ENCODE measurements at places on chromosomes 16 and 17.
A peak's percentile ranks its signal among the peaks of the same experiment; 100 is the strongest.

DNA sequence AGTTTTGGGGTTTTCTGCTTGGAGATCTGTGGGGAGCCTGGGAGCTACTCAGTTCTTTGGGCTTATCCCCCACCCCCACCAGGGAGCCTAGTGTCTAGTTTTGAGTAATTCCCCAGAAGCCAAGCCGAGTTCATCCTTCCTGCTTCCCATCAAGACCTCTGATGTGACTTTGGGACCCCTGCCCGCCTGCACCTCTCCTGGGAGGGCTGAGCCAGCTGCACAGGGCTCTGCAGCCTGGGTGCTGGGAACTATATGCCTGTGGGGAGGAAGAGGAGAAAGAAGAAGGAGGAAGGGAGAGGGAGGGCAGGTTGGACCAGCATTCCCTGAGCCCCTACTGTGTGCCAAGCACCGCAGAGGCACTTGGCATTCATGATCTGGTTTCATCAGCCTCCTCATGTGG is 178.9 kb downstream of the TMEM132E start:
- DNase-seq, result no peak

GRCh38 chr16:21208446-21209230 is 2.7 kb downstream of the ZP2 start:
- DNase-seq, result no peak

DNA sequence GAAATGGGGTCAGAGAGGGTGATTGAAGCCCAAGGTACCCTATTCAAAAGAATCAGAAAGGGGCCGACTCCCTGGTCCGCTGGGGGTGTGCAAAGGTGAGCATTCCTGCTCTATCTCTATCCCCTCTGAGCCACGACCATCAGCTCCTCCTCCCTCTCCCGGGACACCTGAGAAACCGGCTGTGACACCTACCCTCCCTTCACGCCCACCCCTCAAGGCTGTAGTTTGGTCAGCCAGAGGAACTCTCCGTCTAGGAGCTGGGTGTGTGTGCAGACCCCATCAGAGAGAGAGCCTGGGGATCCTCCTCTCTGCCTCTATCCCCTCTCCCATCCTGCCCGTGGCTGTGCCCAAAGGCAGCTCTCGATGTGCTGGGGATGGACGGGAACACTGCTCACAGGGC is 27.6 kb upstream of the DLX4 start:
- no peak for DNase-seq

- DNase-seq, result no peak
Measured at GRCh38 chr16:81005610-81006161, 999 bp downstream of the CMC2 start.

GRCh38 chr17:77400445-77400870 is 259.7 kb downstream of the SEC14L1 start:
- DNase-seq, result no peak

- DNase-seq, result no peak
Measured at GRCh38 chr16:831571-832413, 31.3 kb upstream of the GNG13 start.

DNA sequence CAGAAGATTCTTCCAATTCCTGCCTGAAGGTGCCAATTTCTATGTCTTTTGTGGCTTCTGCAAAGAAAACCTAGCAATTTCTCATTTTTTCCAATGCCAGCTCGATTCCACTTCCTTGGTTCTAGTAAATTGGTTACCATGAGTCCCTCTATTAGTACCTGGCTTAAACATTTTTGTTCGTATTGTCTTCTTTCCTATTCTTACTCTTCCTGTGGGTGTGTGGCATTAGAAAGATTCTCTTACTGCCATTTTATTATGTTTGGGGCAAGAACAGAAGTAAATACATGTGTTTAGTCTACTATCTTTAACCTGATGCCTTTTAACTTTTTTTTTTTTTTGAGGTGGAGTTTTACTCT is 20.3 kb upstream of the MAPK3 start:
- no peak for DNase-seq

DNA sequence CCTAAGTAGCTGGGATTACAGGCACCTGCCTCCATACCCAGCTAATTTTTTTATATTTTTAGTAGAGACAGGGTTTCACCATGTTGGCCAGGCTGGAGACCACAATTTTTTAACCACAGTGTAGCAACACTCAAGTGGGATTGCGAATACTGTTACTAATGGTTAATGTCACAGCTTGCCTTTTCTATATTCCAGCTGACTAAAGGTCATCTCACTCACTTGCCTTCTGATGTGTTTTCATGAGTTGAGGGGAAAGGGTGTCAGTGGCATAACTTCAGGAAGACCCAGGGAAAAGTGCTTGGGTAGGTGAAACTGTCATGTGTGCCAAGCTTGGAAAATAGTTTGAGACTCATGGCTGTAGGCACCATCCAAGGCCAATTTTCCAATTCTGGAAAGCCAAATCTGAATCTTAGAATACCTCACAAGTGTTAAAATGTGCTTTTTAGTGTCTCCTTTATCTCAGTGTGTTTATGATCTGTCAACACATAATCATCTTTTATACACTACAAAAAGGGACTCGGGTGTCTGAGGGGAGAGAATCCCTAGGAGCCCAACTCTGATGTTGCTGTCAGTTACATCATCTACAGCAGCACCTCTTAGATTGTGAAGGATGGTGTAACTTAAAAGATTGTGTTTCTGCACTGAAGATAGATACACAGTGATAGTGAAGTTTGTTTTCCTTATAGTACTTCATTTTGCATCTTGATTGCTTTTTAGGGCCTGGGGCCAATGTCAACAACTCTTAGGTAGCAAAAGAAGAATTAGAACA is 27.1 kb downstream of the OGFOD1 start:
- peak; percentile 22 for DNase-seq

DNA sequence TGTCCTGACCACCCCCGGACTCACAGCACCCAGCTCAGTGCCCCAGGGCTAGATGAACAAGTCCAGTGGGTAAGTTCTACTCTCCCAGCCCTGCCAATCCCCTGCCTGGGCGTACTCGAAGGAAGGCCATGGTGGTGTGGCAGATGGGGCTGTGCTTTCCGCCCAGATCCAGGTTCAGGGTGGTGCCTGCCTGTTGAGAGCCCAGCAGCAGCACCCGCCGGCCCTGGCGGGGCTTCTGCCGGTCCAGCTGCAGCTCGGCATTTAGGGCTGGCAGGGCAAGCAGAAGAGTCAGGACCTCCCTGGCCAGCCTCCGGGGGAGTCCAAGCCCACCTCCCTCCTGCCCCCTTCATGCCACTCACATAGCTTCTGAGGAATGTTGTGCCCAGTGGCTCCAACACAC is 9.6 kb downstream of the ITGA2B start:
- DNase-seq, result no peak

DNA sequence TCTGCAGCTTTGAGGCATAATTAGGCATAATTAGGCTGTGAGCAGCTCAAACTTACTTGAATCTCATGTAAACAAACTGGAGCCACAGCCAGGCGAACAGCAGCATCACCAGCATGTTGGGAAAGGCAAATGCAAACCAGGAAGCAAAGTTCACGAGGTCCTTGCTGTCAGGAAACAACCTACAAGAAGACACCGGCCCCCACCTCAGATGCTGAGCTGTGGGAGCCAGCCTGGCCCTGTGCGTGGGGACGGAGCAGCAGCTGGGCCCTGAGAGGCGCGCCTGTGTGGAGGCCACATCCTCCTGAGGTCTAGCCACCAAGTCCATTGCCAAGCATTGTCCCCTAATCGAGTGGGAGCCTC is 12.2 kb downstream of the SLC13A5 start:
- no peak for DNase-seq

DNA sequence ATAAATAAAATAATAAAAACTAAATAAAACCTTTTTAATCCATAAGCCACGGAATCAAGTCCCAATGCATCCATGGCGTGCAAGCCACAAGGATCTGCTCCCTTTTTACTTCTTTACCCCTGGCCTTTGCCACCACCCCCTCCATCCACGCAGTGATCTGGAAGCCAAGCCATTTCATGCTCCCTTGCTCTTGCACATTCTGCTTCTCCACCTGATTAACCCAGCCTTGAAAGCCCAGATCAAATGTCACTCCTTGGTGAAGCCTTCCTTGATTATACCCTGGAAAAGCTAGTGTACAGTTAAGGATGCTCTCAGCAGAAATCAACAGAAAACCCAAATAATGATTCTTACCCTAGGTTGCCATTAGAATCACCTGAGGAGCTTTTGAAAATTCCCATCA is 9.9 kb downstream of the LRRC3C start:
- DNase-seq, result no peak

DNA sequence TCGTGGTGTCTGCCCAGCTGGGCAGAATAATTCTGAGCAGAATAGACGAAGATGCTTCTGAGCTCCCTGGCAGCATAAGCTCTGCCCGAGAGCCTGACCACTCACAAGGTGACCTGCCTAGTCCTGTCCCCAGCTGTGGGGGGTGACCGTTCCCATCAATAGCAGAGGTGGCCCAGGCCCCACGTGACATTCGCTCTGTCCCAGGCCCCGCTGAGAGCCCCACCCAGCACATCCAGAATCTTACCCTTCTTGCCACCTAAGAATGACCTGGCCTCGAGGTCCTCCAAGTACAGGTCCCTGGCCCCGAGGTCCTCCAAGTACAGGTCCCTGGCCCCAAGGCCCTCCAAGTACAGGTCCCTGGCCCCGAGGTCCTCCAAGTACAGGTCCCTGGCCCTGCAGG is 695 bp upstream of the TMEM204 start:
- no peak for DNase-seq

DNA sequence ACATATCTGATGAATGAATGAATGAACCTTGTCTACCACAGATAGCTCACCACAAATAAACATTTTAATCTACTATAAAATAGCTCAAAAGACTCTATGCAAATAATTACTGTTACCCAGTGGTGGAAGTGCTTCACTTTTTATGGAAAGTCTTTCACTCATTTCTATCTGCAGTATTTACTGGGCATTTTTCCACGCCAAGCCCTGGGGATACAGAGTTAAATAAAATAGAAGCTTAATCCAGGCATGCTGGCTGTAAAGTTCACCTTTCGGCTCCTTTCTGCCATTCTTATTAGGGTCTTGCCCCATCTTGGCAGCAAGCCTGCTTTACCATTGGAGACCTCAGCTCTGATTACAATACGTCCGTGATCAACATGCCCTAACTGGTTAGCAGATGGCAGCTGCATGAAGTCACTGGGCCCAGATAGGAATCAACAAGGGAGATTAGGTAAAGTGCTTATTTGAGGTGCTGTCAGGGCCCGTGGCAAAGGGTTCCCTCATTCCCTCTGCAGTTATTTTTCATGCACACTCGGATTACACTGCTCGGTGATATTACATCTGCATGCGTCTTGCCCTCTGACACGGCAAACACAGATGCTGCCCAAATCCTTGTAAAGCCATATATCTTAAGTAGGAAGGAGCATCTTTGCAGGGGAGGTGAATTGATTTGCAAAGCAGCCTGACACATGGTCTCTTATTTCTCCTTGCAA is 648.9 kb downstream of the WWOX start:
- DNase-seq, result no peak

DNA sequence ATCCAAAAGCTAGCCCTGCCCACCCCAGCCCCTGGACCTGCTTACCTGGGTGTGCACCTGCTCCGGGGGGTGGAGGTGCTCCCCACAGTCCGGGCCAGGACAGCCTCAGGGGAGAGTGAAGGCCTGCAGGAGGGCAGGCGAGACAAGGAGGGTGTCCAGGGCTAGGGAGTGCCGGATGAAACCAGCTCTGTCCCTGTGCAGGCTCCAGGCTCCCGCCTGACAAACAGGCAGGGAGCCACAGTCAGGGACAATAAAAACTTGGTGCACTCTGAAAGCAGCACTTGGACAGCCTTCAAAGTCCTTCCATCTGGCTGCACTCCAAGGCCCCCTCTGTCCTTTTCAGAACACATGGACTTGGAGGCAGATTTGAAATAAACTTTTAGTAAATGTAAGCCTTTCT is 3.9 kb downstream of the PAQR4 start:
- DNase-seq, result no peak

- DNase-seq, result no peak
Measured at GRCh38 chr16:80544326-80544725, 3.5 kb downstream of the DYNLRB2 start.

DNA sequence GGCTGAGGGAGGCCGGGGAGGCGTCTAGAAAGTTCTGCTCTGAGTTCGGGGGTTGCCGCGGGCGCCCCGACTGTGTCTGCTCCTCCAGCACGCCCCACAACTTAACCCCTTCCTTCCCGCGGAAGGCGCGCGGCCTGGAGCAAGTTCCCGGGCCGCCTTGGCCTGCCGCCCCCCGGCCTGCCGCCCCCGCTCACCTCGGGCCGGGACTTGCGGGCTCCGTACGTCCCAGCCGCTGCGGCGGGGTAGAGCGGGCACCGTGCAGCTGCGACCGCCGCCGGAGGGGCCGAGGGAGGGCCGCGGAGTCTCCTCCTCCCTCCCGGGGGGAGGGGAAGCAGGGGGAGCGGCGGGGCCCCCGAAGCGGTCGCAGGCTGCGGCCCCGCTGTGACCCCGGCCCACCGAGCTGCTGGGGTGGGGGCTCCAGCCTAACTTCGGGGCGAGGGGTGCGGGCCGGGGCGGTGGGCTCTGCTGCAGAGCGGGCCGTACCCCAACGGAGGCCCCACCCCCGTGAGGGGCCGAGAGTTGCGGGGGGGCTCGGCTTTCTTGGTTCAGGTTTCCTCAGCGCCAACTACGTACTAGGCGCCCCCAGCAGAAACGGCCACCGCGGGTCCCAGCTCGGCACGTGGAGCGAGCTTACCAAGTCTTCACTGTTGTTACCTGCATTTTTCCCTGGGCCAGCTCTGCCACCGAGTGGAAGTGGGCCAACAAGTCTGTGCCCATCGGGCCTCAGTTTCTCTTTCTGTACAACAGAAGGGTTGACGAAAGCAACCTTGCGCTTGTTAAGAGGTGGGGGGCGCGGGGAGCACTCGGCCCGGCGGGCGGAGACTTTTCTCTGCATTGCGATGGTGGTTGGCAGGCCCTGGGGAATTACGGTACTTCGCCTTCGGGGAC is at the start of gene CCDC102A:
Gene CCDC102A, minus strand, starts transcription at position 266 of the 888 bp plus-strand sequence. CDS start 7,394 bp downstream, outside the sequence.
- DNase-seq, result no peak

DNA sequence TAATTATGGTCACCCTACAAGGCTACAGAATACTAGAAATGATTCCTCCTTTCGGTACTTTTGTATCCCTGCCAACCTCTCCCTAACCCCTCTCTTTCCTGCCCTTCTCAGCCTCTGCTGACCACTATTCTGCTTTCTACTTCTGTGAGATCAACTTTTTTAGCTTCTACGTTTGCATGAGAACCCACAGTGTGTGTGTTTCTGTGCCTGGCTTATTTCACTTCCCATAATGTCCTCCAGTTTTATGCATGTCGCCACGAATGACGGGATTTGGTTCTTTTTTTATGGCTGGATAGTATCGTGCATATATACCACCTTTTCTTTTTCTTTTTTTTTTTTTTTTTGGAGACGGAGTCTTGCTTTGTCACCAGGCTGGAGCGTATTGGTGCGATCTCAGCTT is 92.1 kb downstream of the RAP1GAP2 start:
- no peak for DNase-seq

GRCh38 chr17:29159306-29159860 is 20.8 kb downstream of the MYO18A start:
- no peak for DNase-seq

- no peak for DNase-seq
Measured at GRCh38 chr17:62780269-62780668, 27.8 kb downstream of the MARCHF10 start.

Data from fibroblast of skin of left quadriceps (primary cell).